NB4 (cell line): ENCODE measurements at places on chromosomes 7 and 10.

- DNase-seq: no peak
Measured at GRCh38 chr7:157165987-157166386, 27.3 kb downstream of the UBE3C start.

DNA sequence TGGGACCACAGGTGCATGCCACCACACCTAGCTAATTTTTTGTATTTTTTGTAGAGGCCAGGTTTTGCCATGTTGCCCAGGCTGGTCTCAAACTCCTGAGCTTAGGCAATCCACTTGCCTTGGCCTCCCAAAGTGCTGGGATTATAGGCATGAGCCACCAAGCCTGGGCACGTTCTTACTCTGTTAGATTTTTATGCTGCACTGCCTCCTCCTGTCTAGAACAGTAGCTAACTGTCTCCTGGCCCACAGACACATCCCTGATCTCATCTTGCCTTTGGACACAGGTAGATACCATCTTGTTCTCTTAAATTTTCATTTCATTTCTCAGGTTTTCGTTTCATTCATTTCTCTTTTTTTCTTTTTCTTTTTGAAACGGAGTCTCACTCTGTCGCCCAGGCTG lies 41.1 kb downstream of the BLVRA start:
- no peak for DNase-seq

GRCh38 chr10:127338399-127339110 lies 142.2 kb upstream of the INSYN2A start:
- no peak for DNase-seq

- DNase-seq: no peak
Measured at GRCh38 chr10:58791137-58791536, 278.5 kb downstream of the BICC1 start.

GRCh38 chr10:91924212-91925021 lies 847 bp downstream of the BTAF1 start:
- DNase-seq: no peak

DNA sequence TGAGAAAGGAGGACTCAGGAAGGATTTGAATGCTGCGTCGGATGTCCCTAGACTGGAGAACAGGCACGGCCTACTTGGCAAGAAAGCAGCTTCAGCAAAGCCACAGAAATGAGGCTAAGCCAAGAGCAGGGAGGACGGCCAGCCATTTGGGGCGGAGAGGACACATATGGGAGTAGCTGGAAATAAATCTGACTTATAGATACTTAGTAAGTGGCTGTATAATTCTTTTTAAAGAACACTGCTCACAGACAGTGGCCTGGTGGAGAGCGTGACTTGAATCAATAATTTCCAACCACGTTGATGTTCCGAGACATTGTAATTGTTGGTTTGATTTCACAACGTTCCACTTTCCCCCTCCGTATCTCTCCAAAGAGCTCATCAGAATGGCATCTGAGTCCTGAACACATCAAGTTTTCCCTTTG lies 67.7 kb upstream of the JCAD start:
- no peak for DNase-seq

GRCh38 chr7:75033826-75034225 lies 39.8 kb downstream of the RCC1L start:
- no peak for DNase-seq

DNA sequence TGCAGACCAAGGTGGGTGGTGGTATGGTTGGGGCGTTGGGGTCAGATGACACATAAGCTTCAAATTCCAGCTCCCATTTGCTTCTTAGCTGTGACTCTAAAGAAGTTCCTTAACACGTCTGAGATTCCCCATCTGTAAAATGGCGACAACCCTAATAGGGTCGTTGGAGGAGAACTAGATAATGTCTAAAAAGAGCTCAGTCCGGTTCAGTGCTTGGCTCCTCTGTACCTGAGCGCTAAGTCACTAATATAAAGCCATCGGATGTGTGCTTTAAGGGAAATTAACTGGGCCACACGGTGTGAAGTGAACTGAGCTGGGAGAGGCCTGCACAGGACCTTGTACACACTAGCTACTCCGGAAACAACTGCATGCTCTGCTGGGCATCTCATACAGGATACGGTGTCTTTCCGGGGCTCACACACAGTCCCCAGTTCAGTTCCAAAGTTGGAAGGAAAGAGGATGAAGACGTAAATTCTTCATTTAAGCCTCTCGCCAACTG lies 476 bp upstream of the ZFYVE27 start:
- no peak for DNase-seq

DNA sequence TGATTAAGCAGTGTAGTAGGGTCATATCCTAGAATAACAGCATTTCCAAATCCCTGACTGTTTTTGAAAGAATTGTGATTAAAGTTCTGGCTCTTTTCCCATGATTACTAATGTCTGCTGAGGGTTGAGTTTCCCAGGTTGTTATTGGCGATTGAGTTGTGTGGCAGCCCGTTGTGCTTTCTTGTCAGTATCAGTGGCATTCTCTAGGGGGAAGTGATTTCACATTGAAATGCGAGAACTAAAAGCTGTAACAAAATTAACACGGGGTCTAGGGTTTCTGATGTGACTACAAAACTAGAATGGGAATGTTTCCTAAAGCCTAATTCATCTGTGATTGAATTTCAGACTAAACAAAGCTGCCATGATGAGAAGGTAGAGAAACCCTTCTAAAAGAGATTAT lies 349.4 kb downstream of the EXOC4 start:
- no peak for DNase-seq
